ENCODE measurements at places on chromosomes 6 and 20.

- DNase-seq: no peak
Observed at GRCh38 chr6:1606780-1607515, 2.8 kb upstream of the FOXC1 start.

- DNase-seq: no peak
Observed at GRCh38 chr6:110699780-110700179, 115.5 kb downstream of the CDK19 start.

- DNase-seq: no peak
Observed at GRCh38 chr6:91720324-91720723, 1133.5 kb upstream of the MAP3K7 start.

- no peak for DNase-seq
Observed at GRCh38 chr20:36274181-36274841, 31.8 kb upstream of the DLGAP4 start.

DNA sequence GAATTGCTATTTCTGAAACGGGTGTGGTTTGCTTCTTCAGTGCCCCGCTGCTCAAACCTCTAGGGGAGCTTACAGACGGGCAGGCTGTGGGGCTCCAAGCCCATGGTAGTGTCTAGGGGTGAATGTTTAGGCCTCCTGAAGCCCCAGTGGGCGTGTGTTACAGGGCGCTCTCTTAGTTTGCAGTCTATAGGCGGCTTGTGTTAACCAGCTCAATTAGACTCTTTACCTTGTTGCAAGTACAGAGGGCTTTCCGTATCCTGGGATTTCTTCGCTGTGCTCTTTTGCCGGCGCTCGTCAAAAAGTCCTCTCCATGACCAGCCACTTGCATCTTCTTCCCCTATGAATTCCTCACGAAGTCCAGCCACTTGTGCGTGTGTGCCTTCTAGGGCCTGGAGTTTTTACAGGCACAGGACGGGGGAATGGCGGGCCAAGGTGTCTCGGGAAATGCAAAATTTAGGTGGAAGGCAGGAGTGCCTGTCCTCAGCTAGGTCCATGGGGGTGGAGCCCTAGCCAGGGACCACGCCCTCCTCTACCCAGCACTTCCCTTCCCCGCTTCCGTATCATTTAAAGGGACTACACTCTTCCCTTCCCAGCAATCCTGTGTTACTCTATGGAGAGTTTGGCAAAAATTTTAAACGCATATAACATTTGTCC lies 94.5 kb downstream of the HTR1B start:
- DNase-seq: no peak
